ENCODE measurements at places on chromosomes 13 and 19.
A peak's percentile ranks its signal among the peaks of the same experiment; 100 is the strongest.

DNA sequence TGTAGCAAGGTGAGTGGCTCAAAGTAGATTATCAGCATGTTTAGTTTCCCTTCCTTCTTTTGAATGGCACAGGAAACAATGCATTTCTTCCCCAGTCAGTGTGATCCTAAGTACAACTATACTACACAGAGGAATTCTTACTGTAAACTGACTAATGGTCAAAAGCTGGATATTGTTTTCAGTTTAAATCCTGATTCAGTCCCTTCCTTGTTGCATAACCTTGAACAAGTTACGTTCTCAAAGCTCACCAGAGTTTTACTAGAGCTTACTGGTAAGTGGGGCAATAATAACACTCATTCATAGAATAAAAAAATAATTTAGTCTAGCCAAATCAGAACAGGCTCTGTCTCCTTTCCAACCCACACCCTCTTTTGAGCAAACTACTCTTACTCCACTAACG is 180.1 kb downstream of the POSTN start:
- no peak for DNase-seq

DNA sequence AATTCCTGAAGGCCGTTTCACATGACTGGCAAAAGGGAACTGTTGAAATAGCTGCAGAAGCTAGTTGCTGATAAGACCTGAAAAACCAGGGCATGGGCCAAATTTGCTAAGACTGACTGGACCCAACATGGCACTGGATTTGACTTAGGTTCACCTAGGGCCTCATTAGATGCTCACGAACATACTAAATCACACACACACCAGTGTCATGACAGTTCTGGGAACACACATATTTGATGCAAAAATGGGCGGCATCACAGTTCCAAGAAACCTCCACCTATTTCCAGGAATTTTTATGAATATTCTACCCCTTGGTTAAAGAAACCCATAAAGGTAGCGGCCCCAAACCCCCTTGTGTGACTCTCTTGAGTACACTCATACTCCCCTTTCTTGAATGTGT is 99.6 kb upstream of the OBI1 start:
- DNase-seq: no peak

GRCh38 chr13:102261809-102262208 is 140.0 kb downstream of the FGF14 start:
- no peak for DNase-seq

DNA sequence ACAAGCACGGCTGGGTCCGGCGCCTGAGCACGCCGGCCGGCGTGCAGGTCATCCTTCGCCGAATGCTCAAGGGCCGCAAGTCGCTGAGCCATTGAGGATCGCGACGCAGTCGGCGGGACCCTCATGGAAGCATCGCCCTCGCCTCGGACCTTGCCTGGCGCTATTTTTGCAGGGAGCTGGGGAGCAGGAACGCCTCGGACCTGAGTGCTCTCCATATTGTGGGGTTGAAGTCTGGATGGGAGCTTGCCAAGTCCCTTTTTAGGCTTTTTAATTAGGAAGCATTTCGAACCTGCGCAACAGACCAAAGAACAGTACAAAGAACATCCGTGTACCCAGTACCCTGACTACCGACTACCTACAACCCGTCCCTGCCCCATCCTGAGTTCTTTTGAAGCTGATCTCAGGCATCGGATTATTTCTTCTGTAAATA is 628 bp downstream of the MRPL34 start:
- no peak for DNase-seq

GRCh38 chr19:27858981-27859581 is 1353.9 kb downstream of the UQCRFS1 start:
- DNase-seq: no peak

- peak; percentile 77 for DNase-seq
Measured at GRCh38 chr19:4909156-4909896, at the start of gene UHRF1. TSS of gene UHRF1 (plus strand) at chr19:4909501. CDS start at chr19:4910886, 1,385 bp downstream.

All from erythroblast (primary cell).